ENCODE measurements at places on chromosomes 16 and 17.

- DNase-seq: no peak
Measured at GRCh38 chr17:50916026-50916707, 50.0 kb upstream of the TOB1 start.

DNA sequence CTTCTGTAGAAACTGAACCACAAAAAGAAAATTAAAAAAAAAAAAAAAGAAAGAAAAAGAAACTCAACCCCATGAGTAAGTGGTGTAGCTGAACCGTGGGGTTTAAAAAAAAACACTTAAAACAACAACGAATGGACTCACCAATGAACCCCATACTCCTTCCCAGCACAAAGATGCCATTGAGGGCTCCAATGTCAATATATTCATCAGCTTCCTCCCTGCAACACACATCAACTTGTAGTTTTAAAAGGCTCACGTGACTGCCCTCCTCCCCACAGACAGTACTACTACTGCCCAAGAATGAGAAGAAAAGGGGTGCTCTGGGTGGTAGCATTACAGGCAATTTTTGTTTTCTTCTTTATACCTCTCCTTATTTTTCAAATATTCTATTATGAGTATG lies 3.3 kb upstream of the KLHL11 start:
- DNase-seq: peak; percentile 2

- DNase-seq: no peak
Measured at GRCh38 chr17:51746421-51746820, 412.1 kb downstream of the CA10 start.

DNA sequence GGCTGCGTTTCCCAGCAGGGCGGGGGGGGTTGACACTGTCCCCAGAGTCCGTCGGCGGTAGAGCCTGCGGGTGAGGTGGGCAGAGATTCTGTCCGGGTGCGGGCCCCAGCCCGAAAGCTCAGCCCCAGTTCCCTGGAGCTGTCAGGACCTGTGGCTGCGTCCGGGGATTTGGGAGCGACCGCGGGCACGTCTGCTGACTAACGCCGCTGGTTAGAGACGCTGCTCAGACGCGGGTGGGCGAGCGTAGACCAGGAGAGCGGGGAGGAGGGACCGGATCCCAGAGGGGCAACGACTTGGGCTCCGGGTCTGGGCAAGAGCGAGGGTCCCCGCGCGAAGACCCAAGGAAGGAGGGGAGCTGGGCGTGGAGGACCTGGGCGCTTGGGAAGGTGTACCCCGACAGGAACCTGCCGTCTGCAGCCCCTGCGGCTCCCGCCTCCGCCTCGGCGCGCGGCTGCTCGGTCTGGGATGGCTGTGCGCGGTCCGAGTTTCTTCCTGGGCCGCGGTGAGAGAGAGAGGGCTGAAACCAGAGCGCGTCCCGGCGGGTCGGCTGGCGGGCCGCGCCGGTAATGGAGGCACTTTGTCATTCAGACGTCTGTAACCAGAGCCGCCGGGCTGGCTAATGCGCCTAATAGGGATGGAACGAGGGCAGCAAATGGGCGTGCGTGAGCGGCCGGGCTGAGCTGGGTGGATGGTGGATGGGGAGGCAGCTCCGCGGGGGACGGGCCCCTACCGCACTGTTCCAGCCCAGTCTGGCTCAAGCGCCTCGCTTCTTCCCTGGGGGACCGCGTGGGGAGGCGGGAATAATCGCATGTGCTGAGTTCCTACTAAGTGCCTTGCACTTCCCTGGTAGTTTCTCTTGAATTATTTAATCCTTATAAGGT lies 2.3 kb downstream of the NGFR start:
- DNase-seq: peak; percentile 91

GRCh38 chr16:26111900-26112299 lies 420.1 kb downstream of the HS3ST4 start:
- no peak for DNase-seq

DNA sequence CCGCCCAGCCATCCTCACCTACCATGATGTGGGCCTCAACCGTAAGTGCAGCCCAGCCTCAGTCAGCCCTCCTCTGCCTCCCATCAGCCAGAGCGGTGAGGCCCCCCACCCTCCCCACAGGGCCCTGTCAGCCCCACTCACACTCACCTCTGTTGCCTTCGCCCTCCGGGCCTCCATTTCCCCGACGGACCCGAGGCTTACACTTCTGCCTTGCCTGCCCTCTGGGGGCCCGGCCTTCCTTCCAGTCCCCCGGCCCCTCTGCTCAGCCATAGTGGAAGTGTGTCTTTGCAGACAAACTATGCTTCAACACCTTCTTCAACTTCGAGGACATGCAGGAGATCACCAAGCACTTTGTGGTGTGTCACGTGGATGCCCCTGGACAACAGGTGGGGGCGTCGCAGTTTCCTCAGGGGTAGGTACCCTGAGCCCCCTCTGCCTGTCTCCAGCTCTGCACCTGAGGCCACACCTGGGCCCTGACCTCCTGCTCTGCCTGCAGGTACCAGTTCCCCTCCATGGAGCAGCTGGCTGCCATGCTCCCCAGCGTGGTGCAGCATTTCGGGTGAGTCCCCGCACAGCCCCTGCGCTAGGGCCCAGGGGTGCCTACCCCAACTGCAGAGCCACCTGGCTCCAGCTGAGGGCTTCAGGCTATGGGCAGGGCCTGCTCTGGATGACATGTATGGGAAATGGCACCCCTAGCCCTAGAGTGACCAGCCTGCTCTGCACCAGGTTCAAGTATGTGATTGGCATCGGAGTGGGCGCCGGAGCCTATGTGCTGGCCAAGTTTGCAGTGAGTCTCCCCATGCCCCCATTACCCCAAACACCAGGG lies 4.1 kb downstream of the NDRG4 start:
- DNase-seq: peak; percentile 72

- no peak for DNase-seq
Measured at GRCh38 chr16:50038756-50039529, 13.9 kb downstream of the CNEP1R1 start.

- DNase-seq: no peak
Measured at GRCh38 chr17:4144422-4144747, 1.4 kb downstream of the CYB5D2 start.

GRCh38 chr16:73315645-73316044 lies 267.7 kb upstream of the ZFHX3 start:
- no peak for DNase-seq

- no peak for DNase-seq
Measured at GRCh38 chr16:8959921-8960787, 3.6 kb downstream of the USP7 start.

DNA sequence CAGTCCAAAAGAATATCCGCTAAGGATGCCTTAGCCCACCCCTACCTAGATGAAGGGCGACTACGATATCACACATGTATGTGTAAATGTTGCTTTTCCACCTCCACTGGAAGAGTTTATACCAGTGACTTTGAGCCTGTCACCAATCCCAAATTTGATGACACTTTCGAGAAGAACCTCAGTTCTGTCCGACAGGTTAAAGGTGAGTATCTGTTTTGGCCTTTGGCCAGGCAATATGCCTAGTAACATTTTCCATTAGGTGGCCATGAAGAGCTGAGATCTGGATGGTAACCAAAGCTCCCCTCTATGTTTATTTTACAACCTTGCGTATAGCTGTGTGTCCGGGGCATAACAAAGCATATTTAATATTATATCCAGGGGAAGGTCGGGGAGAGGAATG lies 128.0 kb upstream of the TMEM97 start:
- DNase-seq: no peak

Data from posterior vena cava (tissue), 2 donors.